Osteocyte (in vitro differentiated cells): ENCODE measurements at places on chromosomes 2 and 18. TPM values are rescaled to one million over a fixed set of nuclear protein-coding genes. Genes with fewer than 3 reads are reported as not detected.
A peak's percentile ranks its signal among the peaks of the same experiment; 100 is the strongest.

The ZNG1B gene
- total RNA-seq, result 31.5 and 33.8 TPM in 2 replicates

The TMEM247 gene
- total RNA-seq, result not detected in 2 replicates

The TYMS gene
- 31.0 and 35.7 TPM in 2 replicates for total RNA-seq

DNA sequence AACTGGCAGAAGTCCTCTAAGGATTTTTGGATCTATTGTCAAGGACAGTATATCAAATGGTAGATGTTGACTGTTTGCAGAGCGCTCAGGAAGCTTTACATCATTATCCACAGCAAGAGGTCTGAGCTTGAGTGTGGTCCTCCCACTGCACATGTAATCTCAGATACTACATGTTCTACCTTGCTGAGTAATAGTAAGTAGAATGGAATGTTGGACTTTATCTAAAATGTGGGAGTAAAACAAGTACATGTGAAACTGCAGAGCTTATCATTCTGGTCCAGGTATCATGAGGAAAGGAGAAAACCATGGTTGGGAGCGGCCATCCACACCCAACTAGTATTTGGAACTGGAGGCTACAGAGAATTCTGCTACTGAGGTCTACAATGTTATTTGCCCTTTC is 19.3 kb upstream of the CD28 start:
- peaks cover 72% of the 10 kb centered on the region for H3K4me1 ChIP-seq
- no peak overlapping the region for H3K4me3 ChIP-seq
- no peak for DNase-seq
- peak overlapping the region; percentile 75 for H3K27ac ChIP-seq

GRCh38 chr18:10688766-10689165 is 162.9 kb downstream of the NAPG start:
- no peak for DNase-seq
- peaks cover 20% of the 10 kb centered on the region for H3K4me1 ChIP-seq
- no peak overlapping the region for H3K4me3 ChIP-seq
- H3K27ac ChIP-seq, result no peak overlapping the region
- H3K36me3 ChIP-seq, result peaks cover 51% of the 10 kb centered on the region
- H3K27me3 ChIP-seq, result no peaks in the 10 kb centered on the region

GRCh38 chr2:20107776-20108175 is 56.3 kb upstream of the LAPTM4A start:
- no peak overlapping the region for H3K4me3 ChIP-seq
- H3K27me3 ChIP-seq, result no peaks in the 10 kb centered on the region
- no peak overlapping the region for H3K27ac ChIP-seq

- DNase-seq, result peak; percentile 80
- H3K4me3 ChIP-seq, result no peak overlapping the region
- H3K27me3 ChIP-seq, result peaks cover 42% of the 10 kb centered on the region
- H3K27ac ChIP-seq, result no peak overlapping the region
- no peaks in the 10 kb centered on the region for H3K4me1 ChIP-seq
Measured at GRCh38 chr2:26585100-26585499, 56.1 kb downstream of the CIB4 start.

DNA sequence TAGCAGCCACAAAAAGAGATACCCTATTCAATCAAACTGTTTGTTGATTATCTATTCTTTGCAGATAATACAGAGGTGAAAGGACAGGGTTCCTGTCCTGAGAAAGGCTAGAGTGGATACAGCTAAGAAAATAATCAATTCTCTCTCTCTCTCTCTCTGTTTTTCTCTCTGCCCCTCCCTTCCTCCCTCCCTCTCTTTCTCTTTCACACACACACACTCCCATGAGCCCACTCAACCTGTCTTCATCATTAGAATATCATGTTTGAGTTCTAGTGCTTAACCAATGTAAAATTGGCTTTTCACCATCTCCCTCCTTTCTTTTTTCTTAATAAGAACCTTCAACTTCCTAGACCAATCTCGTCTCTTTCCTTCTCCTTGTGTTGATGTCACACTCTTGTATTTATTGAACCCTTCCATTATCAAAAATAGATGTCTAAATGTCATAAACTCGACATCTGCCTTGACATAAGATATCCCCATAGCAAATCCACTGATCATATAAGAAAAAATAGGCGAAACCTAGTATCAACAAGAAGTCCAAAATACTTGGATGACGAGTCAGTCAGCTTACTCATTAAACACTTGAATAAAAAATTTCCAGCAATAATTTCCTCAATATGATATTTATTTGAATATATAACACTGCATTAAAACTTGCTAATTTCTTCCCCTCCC is 42.8 kb upstream of the CYTIP start:
- no peak overlapping the region for H3K27ac ChIP-seq
- H3K27me3 ChIP-seq, result no peaks in the 10 kb centered on the region
- no peak overlapping the region for H3K4me3 ChIP-seq
- no peak for DNase-seq
- peaks cover 45% of the 10 kb centered on the region for H3K4me1 ChIP-seq
- no peaks in the 10 kb centered on the region for H3K36me3 ChIP-seq
